ENCODE measurements at places on chromosomes 6 and 20. TPM values are rescaled to one million over a fixed set of nuclear protein-coding genes. Genes with fewer than 3 reads are reported as not detected.

THBD gene
- total RNA-seq = 106 TPM

GRCh38 chr6:53432318-53433161, 83.8 kb upstream of the ELOVL5 start:
- no peak overlapping the region for H3K27ac ChIP-seq
- H3K4me3 ChIP-seq = no peak overlapping the region
- H3K27me3 ChIP-seq = no peaks in the 10 kb centered on the region
- no peaks in the 10 kb centered on the region for H3K4me1 ChIP-seq
- no peak for DNase-seq

ZSWIM3 gene
- total RNA-seq = 3.0 TPM

DNA sequence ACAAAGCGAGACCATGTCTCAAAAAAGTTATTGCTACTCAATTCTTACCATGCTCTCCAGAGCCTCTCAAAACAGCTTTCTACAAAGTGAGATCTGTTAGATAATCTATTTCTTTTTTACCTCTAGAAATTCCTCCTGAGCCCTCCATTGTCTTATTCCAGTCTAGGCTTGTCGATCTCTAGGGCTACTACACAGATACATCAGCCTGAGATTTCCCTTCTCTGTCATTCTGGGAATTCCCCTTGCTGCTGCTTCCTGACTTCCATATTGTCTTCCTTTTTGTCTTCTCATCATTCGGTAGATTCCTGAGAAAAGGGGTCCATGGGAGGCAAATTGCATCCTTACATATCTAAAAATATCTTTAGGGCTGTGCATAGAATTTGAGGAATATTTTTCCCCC, 75.6 kb upstream of the GNRH2 start:
- no peaks in the 10 kb centered on the region for H3K4me1 ChIP-seq
- no peak for DNase-seq
- H3K27me3 ChIP-seq = no peaks in the 10 kb centered on the region
- H3K27ac ChIP-seq = no peak overlapping the region
- peaks cover 13% of the 10 kb centered on the region for H3K36me3 ChIP-seq

GRCh38 chr6:82739303-82739702, 326.3 kb downstream of the UBE3D start:
- no peaks in the 10 kb centered on the region for H3K36me3 ChIP-seq
- H3K4me3 ChIP-seq = no peak overlapping the region
- no peak for DNase-seq
- H3K27me3 ChIP-seq = no peaks in the 10 kb centered on the region
- H3K27ac ChIP-seq = no peak overlapping the region

SLC35B2 gene
- 19.9 TPM for total RNA-seq

- H3K27ac ChIP-seq = no peak overlapping the region
- no peaks in the 10 kb centered on the region for H3K27me3 ChIP-seq
- DNase-seq = no peak
- no peaks in the 10 kb centered on the region for H3K4me1 ChIP-seq
- H3K36me3 ChIP-seq = peaks cover 1% of the 10 kb centered on the region
- H3K4me3 ChIP-seq = no peak overlapping the region
Measured at GRCh38 chr20:44918342-44918741, 8.5 kb downstream of the PABPC1L start.

DNA sequence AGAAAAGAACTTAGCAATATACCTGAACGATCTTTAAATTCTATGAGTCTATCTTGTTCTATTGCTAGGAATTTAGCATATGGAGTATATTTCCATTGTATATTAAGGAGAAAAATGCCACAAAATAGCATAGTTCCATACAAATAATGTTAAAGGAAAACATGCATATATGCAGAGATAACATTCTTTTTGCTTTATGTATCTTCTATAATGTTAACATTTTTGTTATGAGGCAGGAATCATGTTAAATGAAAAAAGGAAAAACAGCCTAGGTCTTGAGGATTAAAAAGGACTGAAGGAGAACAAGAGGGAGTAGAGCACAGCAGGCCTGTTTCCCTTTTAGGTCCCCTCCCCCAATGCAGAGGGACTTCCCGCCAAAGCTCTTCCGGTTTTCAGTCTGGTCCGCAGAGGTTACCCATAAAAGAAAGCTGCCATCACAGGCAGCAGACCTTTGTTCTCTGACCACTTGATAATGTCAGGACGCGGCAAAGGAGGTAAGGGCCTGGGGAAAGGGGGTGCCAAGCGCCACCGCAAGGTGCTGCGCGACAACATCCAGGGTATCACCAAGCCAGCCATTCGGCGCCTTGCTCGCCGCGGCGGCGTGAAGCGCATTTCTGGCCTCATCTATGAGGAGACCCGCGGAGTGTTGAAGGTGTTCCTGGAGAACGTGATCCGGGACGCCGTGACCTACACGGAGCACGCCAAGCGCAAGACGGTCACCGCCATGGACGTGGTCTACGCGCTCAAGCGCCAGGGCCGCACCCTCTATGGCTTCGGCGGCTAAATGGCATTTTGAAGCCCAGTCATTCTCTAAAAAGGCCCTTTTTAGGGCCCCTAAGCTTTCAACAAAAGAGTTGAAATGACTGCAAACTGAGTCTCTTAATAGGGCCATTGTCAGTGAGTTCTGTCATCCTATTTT, 108.4 kb upstream of the PRSS16 start:
- H3K27ac ChIP-seq = peak overlapping the region; percentile 80
- peaks cover 12% of the 10 kb centered on the region for H3K4me1 ChIP-seq
- no peaks in the 10 kb centered on the region for H3K27me3 ChIP-seq
- DNase-seq = no peak

DNA sequence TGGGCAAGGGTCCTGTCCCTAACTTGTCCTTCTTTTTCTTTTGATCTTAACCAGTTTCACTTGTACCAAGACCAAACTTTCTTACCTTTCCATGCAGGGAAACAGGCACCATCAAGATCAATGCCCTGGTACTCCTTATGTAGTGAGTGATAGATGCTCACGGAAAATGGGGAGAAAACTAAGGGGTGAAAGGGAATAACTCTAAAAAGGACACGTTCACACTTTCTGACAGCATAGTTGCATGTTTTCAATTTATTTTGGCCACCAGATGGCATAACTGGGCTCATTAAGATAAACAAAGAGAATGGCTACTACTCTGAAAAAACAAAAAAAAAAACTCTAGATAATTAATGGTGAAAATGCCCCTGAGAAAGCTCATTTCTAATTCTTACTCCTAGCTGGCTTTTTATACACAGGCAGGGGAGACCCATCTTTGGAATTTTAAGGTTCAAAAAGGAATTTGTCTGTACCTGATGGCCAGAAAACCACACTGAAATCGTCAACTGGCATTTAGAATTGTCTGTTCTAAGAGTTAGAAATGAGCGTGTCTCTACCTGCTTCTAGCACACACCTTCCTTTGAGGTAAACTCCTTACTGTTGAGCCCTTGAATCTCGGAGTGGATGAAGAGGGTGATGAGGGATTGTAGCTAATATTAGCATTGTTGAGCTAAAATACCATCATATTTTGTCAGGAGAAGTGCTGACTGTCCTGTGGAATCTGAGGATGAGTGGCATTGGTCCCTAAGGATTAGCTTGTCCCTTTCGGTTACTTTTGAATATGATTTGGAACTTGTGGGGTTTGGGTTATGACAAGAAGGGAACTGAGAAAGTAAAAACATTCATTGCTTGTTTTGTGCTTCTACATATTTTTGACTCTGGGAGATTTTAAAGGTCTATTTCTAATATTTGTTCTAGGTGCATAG, 62.2 kb upstream of the DDR1 start:
- H3K4me3 ChIP-seq = no peak overlapping the region
- H3K27ac ChIP-seq = peak overlapping the region; percentile 50
- no peaks in the 10 kb centered on the region for H3K36me3 ChIP-seq
- no peaks in the 10 kb centered on the region for H3K27me3 ChIP-seq

- H3K4me1 ChIP-seq = no peaks in the 10 kb centered on the region
- H3K36me3 ChIP-seq = no peaks in the 10 kb centered on the region
- no peaks in the 10 kb centered on the region for H3K27me3 ChIP-seq
- no peak overlapping the region for H3K27ac ChIP-seq
Measured at GRCh38 chr6:149140910-149141290, 176.6 kb upstream of the TAB2 start.

GRCh38 chr6:1820714-1821113, 211.0 kb downstream of the FOXC1 start:
- H3K27me3 ChIP-seq = no peaks in the 10 kb centered on the region
- peaks cover 23% of the 10 kb centered on the region for H3K4me1 ChIP-seq
- H3K36me3 ChIP-seq = no peaks in the 10 kb centered on the region
- H3K4me3 ChIP-seq = peak overlapping the region; percentile 70

RNF39 gene
- not detected for total RNA-seq

KCNK5 gene
- 8.6 TPM for total RNA-seq

DNA sequence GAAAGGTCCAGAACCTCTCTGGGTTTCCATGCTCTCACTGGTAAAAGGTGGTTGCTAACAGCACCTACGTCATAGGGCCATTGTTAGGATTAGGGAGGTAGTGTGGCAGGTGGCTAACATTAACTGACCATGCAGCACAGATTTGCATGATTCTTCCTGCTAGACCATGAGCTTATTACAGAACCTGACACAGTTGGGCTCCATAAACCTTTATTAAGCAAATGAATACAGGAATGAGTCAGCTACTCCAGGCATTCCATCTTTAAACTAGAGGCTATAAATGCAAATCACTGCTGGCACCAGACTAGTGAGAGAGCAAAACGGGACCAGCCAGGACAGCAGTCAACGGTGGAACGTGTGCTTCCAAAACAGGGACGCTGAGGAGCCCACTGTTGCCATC, 440.1 kb downstream of the PTPRT start:
- no peaks in the 10 kb centered on the region for H3K27me3 ChIP-seq
- H3K36me3 ChIP-seq = no peaks in the 10 kb centered on the region
- no peak overlapping the region for H3K27ac ChIP-seq
- H3K4me1 ChIP-seq = no peaks in the 10 kb centered on the region

DNA sequence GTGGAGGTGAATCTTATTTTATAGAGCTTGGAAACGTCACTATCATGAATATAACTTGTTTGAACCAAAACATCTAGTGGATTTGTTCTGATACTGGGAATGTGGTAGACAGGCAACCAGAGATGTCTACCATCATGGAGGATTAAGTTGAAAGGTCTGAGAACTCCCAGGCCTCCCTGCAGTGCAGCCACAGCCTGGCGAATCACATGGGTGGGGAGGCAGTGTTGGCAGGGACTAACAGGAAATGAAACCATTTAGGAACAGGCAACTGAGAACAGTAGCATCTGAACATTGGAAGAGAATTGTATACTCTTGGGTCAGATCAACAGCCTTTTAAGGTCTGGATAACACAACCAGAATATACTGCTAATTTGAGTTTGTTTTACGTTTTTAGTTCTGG, 22.3 kb upstream of the CEP162 start:
- no peaks in the 10 kb centered on the region for H3K27me3 ChIP-seq
- no peaks in the 10 kb centered on the region for H3K4me1 ChIP-seq
- H3K27ac ChIP-seq = no peak overlapping the region
- H3K4me3 ChIP-seq = no peak overlapping the region
- DNase-seq = no peak

Measured in thoracic aorta (tissue), 2 donors.